ENCODE measurements at places on chromosomes 6 and 20.

DNA sequence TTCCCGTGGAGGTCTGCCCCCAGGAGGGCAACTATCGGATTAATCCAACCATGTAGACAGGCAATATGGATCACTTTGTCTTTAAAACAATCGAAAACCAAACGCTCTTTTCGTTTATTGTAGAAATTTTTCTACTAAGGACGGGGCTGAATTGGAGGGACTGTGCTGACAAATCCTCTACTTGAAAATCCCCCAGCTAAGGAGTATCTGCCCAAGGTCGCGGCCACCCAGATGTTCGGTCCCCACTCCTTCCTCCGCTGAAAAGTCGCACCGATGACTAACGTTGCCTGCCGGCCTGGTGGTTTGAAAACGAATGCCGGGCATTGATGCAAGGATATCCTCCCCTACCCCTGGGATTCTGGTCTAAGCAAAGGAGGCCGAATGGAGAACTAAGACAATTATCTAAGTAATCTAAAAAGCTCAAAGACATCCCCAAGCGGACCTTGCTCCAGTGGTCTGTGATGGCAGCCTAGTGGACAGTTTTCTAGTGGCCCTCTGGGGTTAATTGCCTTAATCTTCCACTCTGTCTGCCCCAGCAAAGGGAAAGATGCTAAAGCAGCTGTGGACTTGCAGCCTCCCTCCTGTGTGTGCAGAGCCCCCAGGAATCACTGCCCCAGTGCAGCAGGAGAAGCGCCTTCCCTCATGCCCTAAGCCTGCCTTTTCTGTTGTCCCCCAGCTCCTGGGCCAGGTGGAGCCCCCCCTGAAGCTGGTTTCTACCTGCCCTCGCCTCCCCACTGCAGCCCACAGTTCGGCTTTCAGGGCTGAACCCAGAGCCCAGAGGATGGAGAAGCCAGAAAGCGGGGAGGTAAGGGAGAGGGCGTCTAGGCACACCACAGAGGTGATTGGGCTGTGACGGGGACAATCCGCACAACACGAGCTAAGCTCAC is 3.6 kb upstream of the FOXC1 start:
- DNase-seq: no peak

DNA sequence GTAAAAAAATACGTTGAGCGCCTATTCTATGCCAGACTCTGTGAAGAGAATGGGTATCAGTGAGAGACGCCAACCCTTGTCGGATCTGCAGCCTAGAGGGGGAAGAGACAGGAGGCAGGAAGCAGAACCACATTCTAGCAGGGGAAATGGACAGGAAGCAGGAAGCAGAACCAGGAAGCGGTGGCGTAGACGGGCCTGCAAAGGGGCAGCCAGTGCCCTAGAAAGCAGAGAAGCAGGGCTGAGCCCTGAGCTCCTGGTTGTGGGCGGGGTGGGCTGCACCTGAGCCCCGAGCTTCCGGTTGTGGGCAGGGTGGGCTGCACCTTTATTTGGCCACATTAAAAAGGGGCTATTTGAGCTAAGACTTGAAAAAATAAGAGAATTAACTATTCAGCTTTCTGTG is 71.9 kb downstream of the FAM120B start:
- no peak for DNase-seq

DNA sequence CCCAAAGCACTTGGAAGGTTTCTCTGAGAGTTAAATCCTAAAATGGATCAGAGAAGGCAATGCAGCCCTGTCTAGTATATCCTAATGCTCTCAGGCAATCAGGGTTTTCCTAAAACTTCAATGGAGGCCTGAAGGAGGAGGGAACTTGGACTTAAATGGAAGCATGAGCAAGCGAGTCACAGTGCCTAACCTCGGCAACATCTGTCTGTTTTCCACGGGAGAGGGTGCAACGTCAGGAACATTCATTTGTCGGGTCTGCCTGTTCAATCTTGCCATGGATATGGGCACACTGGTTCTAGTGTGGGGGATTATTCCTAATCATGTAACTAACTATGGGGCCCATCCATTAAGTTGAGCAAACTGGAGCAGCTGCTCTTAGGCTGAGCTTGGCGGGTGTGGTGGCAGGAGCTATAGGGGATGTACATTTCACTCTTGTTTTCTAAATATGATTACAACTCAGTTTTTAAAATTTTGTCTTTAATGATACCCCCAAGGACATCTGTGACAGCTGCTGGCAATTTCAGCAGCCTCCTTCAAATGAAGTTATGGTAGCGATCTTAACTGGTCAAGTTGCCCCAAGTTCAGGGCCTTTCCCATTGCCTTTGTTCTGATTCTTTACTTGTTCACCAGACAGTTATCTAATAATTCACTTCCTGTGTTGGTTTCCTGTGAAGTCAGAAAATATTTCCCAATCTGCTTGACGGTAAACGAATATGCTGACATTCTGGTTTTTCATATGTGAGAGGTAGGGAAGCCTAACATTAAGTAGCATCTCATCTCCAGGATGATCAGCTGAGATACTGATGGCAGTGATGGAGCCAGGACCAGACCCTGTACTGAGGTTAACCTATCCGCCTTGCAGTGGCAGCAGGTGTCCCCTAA is 21.6 kb downstream of the DSE start:
- peak; percentile 61 for DNase-seq

GRCh38 chr6:107128175-107128574 is 12.9 kb upstream of the BEND3 start:
- DNase-seq: no peak

DNA sequence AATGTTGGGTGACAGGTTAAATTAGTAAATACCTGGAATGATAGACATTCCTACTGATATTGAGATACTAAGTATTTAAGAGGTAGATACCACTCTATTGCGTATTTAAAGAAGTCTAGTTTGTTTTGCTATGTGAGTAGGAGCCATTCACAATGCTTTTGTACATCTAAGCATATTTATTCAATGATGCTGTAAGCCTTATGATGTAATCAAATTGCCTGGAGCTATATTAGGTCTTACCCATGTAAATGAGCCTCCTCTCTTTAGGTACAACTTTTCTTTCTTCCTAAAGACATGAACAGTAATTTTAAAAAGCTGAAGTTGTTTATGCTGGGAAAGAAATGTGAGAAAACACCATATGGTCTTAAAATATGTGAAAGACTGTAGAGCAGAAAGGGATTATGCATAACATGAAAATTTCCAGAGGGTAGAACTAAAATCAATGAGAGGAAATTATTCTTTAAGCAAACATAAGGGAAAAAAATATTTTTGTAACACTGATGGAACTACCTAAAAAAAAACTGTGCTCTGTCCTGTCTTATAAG is 526.7 kb downstream of the EPHA7 start:
- DNase-seq: no peak

DNA sequence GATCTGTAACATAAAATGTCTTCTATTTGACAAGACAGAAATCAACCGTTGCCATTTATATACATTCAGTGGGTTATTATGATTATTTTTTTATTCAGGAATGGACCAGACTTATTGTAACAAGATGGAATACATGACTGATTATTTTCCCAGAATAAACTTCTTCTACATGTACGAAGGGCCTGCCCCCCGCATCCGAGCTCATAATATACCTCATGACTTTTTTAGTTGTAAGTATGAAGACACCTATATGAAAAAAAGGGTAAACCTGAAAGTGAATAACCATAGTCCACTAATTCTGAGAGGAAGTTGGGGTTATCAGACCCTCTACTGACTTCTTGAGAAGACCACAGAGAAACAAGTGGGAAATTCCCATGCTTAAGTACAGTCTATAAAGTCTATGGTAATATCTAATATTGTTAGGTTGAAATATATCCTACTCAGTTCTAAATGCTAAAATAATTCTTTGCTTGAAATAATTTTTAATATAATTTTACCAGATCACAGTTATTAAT is 15.9 kb downstream of the OR2A4 start:
- no peak for DNase-seq

Data from central memory CD4-positive, alpha-beta T cell (primary cell).